ENCODE measurements at places on chromosomes 5 and 9. TPM values are rescaled to one million over a fixed set of nuclear protein-coding genes. Genes with fewer than 3 reads are reported as not detected.

Gene DNAJA1
- 159 TPM for total RNA-seq

GRCh38 chr5:71873191-71873591 is 154.1 kb downstream of the CARTPT start:
- no peaks in the 10 kb centered on the region for H3K4me1 ChIP-seq
- no peak overlapping the region for H3K27ac ChIP-seq
- DNase-seq: no peak

DNA sequence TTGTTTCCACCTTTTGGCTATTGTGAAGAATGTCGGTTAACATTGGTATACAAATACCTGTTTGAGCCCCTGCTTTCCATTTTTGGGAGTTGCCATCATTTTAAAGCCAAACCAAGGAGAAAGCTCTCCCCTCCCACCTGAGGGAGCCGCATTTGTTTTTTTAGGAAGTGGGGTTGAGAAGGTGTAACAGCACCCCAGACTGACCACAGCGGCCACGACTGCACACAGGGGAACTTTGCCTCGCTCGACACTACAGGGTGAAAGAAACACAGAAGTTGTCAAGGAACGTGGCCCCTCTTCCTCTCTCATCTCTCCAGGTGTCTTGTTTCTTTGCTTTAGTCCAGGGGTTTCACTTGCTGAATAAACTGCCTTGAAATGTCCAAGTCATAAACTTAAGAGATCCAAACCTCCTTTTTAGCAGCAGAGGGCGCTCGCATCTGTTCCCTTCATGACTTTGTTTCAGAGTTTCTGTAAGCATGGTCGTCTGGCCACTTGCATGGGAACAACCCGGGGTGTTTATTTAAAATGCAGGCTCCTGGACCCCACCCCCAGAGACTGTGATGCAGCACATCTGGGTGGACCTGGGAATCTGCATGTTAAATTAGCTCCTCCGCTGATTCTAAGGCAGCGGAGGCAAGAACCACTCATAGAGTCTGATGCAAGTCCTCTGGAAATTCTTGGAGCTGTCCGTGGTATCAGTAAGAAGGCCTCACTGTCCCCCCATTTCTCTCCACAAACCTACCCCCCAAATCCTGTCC is 2.1 kb upstream of the TTLL11 start:
- peaks cover 23% of the 10 kb centered on the region for H3K27me3 ChIP-seq
- H3K4me3 ChIP-seq: peak overlapping the region; percentile 3
- DNase-seq: peak; percentile 74
- H3K36me3 ChIP-seq: no peaks in the 10 kb centered on the region

GRCh38 chr5:78763659-78764189 is 115.2 kb upstream of the LHFPL2 start:
- no peak overlapping the region for H3K27ac ChIP-seq
- no peaks in the 10 kb centered on the region for H3K36me3 ChIP-seq
- H3K4me3 ChIP-seq: no peak overlapping the region
- H3K4me1 ChIP-seq: no peaks in the 10 kb centered on the region
- no peak for DNase-seq

DNA sequence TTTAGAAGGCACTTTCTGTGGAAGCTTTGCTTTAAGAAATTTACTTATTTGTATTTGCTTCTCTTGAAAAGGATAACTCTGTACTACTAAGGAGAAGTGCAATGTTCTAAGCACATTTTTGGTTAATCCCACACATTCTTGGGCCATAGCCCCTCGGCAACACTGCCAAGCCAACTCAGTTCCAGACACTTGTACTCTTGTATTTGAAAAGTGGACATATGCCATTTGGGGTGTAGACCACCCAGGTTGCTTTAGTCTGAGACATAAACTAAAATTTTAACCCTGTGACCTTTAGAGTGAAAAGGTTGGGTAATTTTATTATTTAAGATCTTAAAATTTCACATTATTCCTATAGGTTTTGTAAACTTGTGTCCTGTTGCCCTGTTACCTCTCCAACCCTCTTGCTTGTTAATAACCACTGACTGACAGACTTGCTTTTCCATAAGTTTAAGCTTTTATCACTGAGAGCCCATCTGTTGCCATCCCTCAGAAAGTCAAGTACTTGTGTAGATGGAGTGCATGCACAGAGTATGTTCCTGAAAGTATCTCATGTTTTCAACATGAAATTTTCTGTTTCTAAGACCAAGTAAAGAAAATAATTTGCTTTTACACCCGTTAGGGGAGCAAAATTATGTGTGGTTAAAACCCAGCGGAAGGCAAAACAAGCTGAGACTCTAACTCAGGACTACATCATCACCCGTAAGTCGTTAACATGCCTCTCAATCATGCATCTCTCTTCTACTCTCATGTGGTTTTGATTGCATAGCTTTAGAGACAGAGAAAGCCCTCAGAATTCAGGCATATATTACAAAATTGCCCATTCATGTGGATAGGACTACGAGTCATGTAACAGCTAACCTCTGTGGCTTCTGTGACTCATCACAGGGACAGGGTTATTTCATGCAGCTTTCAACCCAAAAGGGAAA is 117.3 kb downstream of the GDNF start:
- H3K27ac ChIP-seq: peak overlapping the region; percentile 66
- DNase-seq: peak; percentile 56
- H3K4me1 ChIP-seq: peaks cover 23% of the 10 kb centered on the region
- peaks cover 14% of the 10 kb centered on the region for H3K36me3 ChIP-seq
- H3K27me3 ChIP-seq: no peaks in the 10 kb centered on the region

Gene PRRX2
- not detected for total RNA-seq

GRCh38 chr9:137648396-137648795 is 29.6 kb downstream of the EHMT1 start:
- peaks cover 36% of the 10 kb centered on the region for H3K4me1 ChIP-seq
- no peak for DNase-seq
- no peaks in the 10 kb centered on the region for H3K27me3 ChIP-seq
- no peak overlapping the region for H3K4me3 ChIP-seq

GRCh38 chr5:79829260-79829659 is 139.6 kb downstream of the CMYA5 start:
- DNase-seq: peak; percentile 29
- H3K27me3 ChIP-seq: peaks cover 10% of the 10 kb centered on the region
- H3K27ac ChIP-seq: no peak overlapping the region

- peaks cover 17% of the 10 kb centered on the region for H3K27me3 ChIP-seq
- H3K4me3 ChIP-seq: no peak overlapping the region
These were observed 59.2 kb upstream of the TRAF1 start for GRCh38 chr9:120985819-120986222.

GRCh38 chr5:14325369-14325768 is 182.2 kb downstream of the TRIO start:
- H3K27ac ChIP-seq: no peak overlapping the region
- no peaks in the 10 kb centered on the region for H3K36me3 ChIP-seq
- no peak overlapping the region for H3K4me3 ChIP-seq
- DNase-seq: no peak
- H3K27me3 ChIP-seq: peaks cover 3% of the 10 kb centered on the region

DNA sequence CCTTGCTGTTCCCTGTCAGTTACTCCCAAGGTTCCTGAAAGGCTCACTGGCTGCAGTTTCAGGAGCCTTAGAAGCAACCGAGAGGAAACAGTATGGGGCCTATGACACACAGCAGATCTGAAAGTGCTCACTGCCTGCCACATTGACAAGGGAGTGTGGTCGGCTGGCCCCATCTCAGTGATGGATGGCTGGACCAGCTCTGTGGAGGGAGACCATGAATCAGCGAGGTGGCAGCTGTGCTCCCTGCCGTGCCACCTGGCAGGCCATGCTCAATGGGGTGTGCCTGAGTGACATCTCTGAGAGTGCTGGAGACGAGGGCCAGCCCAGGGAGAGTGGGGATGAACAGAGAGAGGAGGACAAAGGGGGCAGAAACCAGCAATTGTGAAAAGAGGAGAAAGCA is 49.1 kb downstream of the DOCK2 start:
- H3K4me3 ChIP-seq: no peak overlapping the region
- H3K4me1 ChIP-seq: peaks cover 3% of the 10 kb centered on the region
- peak overlapping the region; percentile 64 for H3K27ac ChIP-seq
- no peak for DNase-seq
- peaks cover 84% of the 10 kb centered on the region for H3K36me3 ChIP-seq

Gene ALDOB
- total RNA-seq: not detected

- no peak overlapping the region for H3K4me3 ChIP-seq
- H3K4me1 ChIP-seq: no peaks in the 10 kb centered on the region
- DNase-seq: no peak
- H3K27me3 ChIP-seq: no peaks in the 10 kb centered on the region
- no peak overlapping the region for H3K27ac ChIP-seq
- H3K36me3 ChIP-seq: no peaks in the 10 kb centered on the region
These were observed 60.5 kb upstream of the GAS1 start for GRCh38 chr9:87007711-87008366.

Gene WNT8A
- total RNA-seq: not detected

DNA sequence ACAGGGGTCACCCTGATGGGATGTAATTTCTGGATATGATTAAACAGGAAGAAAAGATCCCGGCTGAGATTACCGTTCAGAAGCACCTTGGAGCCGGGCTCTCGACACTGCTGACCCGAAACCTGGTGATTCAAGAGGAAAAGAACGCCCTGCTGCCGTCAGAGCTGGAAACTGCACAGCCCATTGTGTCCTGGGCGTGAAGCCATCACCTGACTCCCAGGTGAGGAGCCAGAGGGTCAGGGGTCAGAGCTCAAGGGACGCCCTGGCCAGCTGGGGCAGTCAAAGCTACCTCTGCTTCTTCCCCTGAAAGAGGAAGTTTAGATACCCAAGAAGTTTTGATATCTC is 17.8 kb upstream of the SLC12A7 start:
- H3K36me3 ChIP-seq: no peaks in the 10 kb centered on the region
- H3K27me3 ChIP-seq: peaks cover 12% of the 10 kb centered on the region
- no peak for DNase-seq
- no peak overlapping the region for H3K4me3 ChIP-seq

DNA sequence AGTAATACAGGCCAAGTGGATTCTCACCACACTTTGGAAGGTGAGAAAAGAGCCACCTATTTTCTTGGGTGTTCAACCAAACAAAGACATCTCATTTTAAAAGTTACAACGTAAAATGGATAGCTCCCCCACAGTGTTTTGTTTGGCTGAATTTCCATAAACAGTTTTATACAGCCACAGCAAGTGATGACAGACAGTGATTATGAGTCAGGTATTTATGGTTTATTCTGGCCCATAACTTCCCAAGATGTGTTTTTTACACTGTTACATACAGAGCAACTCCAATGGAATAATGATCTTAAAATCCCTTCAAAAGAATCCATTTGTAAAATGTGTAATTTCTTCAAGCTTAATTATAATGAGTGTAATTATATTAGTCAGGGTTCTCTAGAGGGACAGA is 421.3 kb downstream of the TLE1 start:
- no peak overlapping the region for H3K27ac ChIP-seq
- H3K4me3 ChIP-seq: no peak overlapping the region
- no peak for DNase-seq
- no peaks in the 10 kb centered on the region for H3K27me3 ChIP-seq

GRCh38 chr5:131640043-131640856 is 5.2 kb upstream of the RAPGEF6 start:
- peaks cover 29% of the 10 kb centered on the region for H3K4me1 ChIP-seq
- peak; percentile 26 for DNase-seq
- H3K27ac ChIP-seq: peak overlapping the region; percentile 31
- no peaks in the 10 kb centered on the region for H3K27me3 ChIP-seq
- no peak overlapping the region for H3K4me3 ChIP-seq

Gene HSDL2
- total RNA-seq: 28.9 TPM

GRCh38 chr9:138014563-138014945 is 137.0 kb downstream of the CACNA1B start:
- no peaks in the 10 kb centered on the region for H3K27me3 ChIP-seq
- DNase-seq: no peak
- no peak overlapping the region for H3K4me3 ChIP-seq
- H3K36me3 ChIP-seq: no peaks in the 10 kb centered on the region
- H3K4me1 ChIP-seq: no peaks in the 10 kb centered on the region

- H3K27ac ChIP-seq: peak overlapping the region; percentile 73
- DNase-seq: no peak
- no peaks in the 10 kb centered on the region for H3K27me3 ChIP-seq
- peaks cover 21% of the 10 kb centered on the region for H3K4me1 ChIP-seq
- H3K36me3 ChIP-seq: no peaks in the 10 kb centered on the region
These were observed 866 bp downstream of the SLC22A5 start for GRCh38 chr5:132370181-132370970.

GRCh38 chr5:21792748-21793147 is 1060.4 kb downstream of the CDH12 start:
- no peak for DNase-seq
- H3K4me1 ChIP-seq: no peaks in the 10 kb centered on the region
- H3K27ac ChIP-seq: no peak overlapping the region
- no peaks in the 10 kb centered on the region for H3K27me3 ChIP-seq
- no peaks in the 10 kb centered on the region for H3K36me3 ChIP-seq
- H3K4me3 ChIP-seq: no peak overlapping the region

Gene TAF11L7
- total RNA-seq: not detected

- no peak for DNase-seq
- no peak overlapping the region for H3K4me3 ChIP-seq
- no peaks in the 10 kb centered on the region for H3K27me3 ChIP-seq
- no peaks in the 10 kb centered on the region for H3K4me1 ChIP-seq
- no peaks in the 10 kb centered on the region for H3K36me3 ChIP-seq
These were observed 230.7 kb upstream of the SGCD start for GRCh38 chr5:156096259-156096658.

GRCh38 chr5:173823721-173824567 is 64.2 kb upstream of the CPEB4 start:
- no peaks in the 10 kb centered on the region for H3K36me3 ChIP-seq
- no peaks in the 10 kb centered on the region for H3K27me3 ChIP-seq
- H3K4me1 ChIP-seq: peaks cover 19% of the 10 kb centered on the region

DNA sequence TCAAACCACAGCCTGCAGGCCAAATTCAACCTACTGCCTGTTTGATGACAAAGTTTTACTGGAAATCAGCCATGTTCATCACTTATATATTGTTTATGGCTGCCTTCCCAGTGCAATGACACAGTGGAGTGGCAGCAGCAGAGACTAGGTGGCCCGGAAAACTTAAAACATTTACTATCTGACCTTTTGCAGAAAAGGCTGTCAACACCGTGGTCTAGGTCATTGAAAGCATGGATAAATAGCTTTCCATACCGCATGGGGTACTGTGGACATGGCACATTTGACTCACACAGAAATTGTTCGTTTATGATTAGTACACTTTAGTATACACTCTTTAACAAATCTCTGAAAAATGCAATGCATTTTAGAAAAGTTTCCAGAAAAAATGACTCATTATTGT is 298.3 kb upstream of the EFNA5 start:
- H3K36me3 ChIP-seq: no peaks in the 10 kb centered on the region
- H3K4me3 ChIP-seq: no peak overlapping the region
- H3K27me3 ChIP-seq: no peaks in the 10 kb centered on the region
- H3K27ac ChIP-seq: no peak overlapping the region
- no peaks in the 10 kb centered on the region for H3K4me1 ChIP-seq

DNA sequence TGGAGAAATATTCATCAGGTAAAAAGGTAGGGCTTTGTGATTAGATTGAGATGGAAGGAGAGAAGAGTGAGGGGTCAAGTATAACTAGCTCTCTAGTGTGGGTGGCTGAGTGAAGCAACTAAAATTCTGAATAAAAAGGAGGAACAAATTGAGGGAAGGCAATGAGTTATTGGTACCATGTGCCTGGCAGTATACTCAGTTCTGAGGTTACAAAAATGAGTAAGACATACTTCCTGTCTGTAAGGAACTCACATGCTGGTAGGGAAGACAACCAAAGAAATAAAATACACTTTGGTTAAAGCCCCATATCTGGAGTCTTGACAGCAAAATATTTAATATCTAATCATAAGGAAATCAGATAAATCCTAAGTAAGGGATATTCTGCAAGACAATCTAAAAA is 476.8 kb upstream of the C9orf72 start:
- H3K4me1 ChIP-seq: no peaks in the 10 kb centered on the region
- no peak for DNase-seq
- H3K27ac ChIP-seq: no peak overlapping the region
- H3K4me3 ChIP-seq: no peak overlapping the region
- no peaks in the 10 kb centered on the region for H3K27me3 ChIP-seq

GRCh38 chr5:165885623-165886350 is 2380.4 kb downstream of the MAT2B start:
- no peak overlapping the region for H3K27ac ChIP-seq
- H3K4me3 ChIP-seq: no peak overlapping the region
- no peaks in the 10 kb centered on the region for H3K36me3 ChIP-seq
- no peaks in the 10 kb centered on the region for H3K4me1 ChIP-seq
- DNase-seq: no peak
- no peaks in the 10 kb centered on the region for H3K27me3 ChIP-seq
